ENCODE measurements at places on chromosomes 12 and 14. TPM values are rescaled to one million over a fixed set of nuclear protein-coding genes. Genes with fewer than 3 reads are reported as not detected.

Gene FNTB
- 16.2 TPM for total RNA-seq

Gene TSPAN19
- total RNA-seq, result not detected

Gene PIWIL1
- total RNA-seq, result not detected

Gene PLA2G1B
- not detected for total RNA-seq

Gene KRT81
- not detected for total RNA-seq

Gene SPIC
- not detected for total RNA-seq

Gene SERPINA5
- total RNA-seq, result not detected

Gene SERPINA12
- total RNA-seq, result not detected

Gene DENND5B
- total RNA-seq, result 18.3 TPM

Gene TOMM20L
- not detected for total RNA-seq

Gene NID2
- 291 TPM for total RNA-seq

Gene RBP5
- total RNA-seq, result not detected

Gene IAPP
- not detected for total RNA-seq

Gene IFNG-AS1
- not detected for total RNA-seq

Gene CPNE6
- total RNA-seq, result not detected

Gene PSMC6
- total RNA-seq, result 56.6 TPM

Gene BATF
- total RNA-seq, result not detected

Gene TAS2R30
- 8.8 TPM for total RNA-seq

Gene TOGARAM1
- 20.0 TPM for total RNA-seq

Gene SSTR1
- 5.5 TPM for total RNA-seq

Gene ZDHHC22
- total RNA-seq, result not detected

Gene OR10G3
- not detected for total RNA-seq

Gene CD27
- total RNA-seq, result 0.36 TPM

Gene SYCP3
- total RNA-seq, result 0.16 TPM

Gene CFAP251
- total RNA-seq, result 4.0 TPM

Gene DDX23
- 54.8 TPM for total RNA-seq

Gene SLC10A1
- total RNA-seq, result not detected

Gene KCNH5
- total RNA-seq, result not detected
